ENCODE measurements at places on chromosomes 13 and 19.

GRCh38 chr19:41327576-41328156 is 17.7 kb downstream of the CCDC97 start:
- peak; percentile 79 for DNase-seq

- DNase-seq, result no peak
Observed at GRCh38 chr13:110424569-110425443, 117.7 kb downstream of the COL4A2 start.

GRCh38 chr13:43026262-43026661 is 2.9 kb downstream of the DNAJC15 start:
- no peak for DNase-seq

GRCh38 chr19:51422053-51422448 is 4.6 kb upstream of the SIGLEC10 start:
- peak; percentile 88 for DNase-seq

DNA sequence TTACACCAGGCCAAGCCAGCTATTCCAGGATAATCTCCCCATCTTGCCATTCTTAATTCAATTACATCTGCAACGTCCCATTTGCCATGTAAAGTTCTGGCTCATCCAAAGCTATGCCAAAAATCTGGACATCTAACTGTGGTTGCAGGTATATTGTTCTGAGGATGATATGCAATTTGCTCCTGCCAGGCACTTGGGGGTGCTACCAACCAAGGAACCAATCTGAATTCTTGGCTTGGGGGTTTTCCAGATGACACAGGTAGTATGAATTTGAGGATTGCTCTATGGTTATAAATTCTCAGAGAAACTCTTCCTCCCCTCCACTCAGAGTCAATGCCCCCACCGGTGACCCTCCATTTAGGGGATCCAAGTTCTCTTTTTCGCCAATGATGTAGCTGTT is 33.0 kb downstream of the CRYL1 start:
- peak; percentile 20 for DNase-seq

DNA sequence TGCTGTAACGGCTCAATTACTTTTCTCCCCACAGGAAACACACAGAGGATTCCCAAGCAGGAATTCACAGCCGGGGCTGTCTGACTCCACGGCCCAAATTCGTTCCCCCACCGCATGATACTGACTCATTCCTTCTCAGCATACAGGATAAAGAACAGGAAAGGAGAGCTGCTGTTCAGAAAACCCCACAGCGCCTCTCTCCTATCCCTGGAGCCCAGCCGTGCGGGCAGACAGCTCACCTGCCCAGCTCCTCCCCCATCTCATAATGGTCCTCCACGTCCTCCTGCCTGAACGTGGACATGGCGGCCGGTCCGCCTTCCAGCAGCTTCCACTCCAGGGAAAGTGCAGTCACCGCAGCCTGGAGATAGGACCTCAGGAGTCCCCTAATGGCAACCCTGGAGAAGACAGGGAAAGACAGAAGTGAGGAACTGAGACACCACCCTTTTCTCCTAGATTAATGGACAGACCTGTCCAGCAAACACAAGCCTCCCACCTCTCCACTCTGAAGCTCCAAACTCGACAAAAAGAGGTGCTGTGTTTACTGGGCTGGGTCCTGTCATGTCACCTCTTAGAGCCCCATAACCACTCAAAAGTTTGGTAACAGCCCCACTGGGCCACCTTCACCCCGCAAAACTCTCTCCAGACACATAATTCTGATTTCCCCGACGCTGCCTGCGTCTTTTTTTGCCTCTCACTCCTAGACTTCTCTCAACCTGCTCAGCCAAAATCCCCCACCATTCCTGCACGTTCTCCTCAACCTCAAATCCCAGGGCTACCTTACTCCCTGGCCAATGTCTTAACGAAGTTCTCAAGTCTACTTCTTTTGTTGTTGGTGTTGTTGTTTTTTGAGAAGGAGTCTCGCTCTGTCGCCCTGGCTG is 1.2 kb downstream of the DAPK3 start:
- DNase-seq, result no peak

- DNase-seq, result no peak
Observed at GRCh38 chr19:58212336-58213074, 16.2 kb upstream of the ZNF544 start.

- DNase-seq, result no peak
Observed at GRCh38 chr19:11288349-11288748, 7.6 kb upstream of the TSPAN16 start.

DNA sequence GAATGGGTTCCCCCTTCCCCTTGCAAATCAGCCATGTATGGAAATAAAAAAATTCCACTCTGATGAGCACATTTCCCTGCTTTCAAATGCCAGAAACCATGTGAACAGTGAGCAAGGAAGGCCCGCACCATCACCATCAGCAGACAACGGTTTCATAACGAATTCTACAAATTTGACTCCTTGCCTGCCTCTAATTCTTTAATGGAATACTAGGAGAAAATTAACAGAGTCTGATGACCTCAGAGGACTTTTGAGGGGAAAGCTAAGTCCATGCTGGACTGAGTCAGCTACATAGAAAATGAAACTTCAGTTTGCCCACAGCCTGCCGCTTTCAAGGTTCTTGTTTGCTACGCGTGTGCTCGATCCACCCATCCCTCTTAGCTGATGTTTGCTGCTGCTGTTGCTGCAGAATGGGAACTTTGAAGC is 46.7 kb upstream of the KL start:
- no peak for DNase-seq

DNA sequence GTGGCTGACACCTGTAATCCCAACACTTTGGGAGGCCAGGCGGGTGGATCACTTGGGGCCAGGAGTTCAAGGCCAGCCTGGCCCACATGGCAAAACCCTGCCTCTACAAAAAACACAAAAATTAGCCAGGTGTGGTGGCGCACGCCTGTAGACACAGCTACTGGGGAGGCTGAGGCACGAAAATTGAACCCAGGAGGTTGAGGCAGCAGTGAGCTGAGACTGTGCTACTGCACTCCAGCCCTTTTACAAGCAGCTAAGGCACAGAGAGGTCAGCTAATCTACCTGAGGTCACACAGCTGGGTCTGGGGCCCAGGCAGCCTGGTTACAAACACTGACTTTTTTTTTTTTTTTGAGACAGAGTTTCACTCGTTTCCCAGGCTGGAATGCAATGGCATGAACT is 27.2 kb downstream of the MED26 start:
- no peak for DNase-seq

GRCh38 chr13:50587115-50587514 is 256.4 kb downstream of the DLEU7 start:
- no peak for DNase-seq

GRCh38 chr13:103229674-103230073 is 163.5 kb upstream of the SLC10A2 start:
- no peak for DNase-seq

GRCh38 chr19:18097217-18097992 is at the start of gene MAST3:
TSS of gene MAST3 (plus strand) at chr19:18097778. CDS start at chr19:18097793, 15 bp downstream.
- DNase-seq, result peak; percentile 94

DNA sequence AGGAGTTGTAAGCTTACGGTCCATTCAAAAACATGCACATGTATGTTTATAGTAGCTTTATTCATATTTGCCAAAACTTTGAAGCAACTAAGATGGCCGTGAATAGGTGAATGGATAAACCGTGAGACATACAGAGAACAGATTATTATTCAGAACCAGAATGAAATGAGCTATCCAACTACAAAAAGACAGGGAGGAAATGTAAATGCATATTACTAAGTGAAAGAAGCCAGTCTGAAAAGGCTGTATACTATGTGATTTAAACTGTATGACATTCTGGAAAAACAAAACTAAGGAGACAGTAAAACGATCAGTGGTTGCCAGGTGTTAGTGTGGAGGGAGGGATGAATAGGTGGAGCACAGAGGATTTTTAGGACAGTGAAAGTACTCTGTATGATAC is 19.9 kb downstream of the NDFIP2 start:
- DNase-seq, result no peak

DNA sequence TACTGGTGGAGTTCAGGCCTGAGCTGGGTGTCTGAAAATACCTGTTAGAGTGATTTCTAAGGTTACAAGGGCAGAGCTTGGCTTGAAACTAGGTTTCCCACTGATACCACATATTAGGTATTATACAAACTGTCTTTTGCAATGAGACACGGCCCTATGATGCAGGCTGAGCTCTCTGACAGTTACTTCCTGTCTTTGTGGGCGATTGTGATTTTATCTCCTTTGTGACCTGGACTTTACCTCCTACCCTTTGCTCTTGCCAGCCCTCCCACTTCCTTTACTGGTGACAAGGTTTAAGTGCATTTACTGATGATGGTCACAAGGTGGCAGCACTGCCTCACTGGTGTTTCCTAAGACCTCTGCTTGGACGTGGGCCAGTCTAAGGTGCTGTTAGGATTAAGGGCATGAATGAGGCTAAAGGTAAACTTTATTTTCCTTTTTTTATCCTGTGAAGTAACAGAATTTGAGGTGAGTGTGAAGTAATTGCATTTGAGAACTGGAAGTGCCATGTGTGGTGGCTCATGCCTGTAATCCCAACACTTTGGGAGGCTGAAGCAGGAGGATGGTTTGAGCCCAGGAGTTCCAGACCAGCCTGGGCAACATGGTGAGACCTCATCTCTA is 7.7 kb upstream of the CXCL17 start:
- DNase-seq, result peak; percentile 89

- DNase-seq, result no peak
Observed at GRCh38 chr13:44417876-44418275, 44.3 kb downstream of the SERP2 start.

GRCh38 chr13:112885242-112885781 is 83.7 kb upstream of the MCF2L start:
- DNase-seq, result no peak

DNA sequence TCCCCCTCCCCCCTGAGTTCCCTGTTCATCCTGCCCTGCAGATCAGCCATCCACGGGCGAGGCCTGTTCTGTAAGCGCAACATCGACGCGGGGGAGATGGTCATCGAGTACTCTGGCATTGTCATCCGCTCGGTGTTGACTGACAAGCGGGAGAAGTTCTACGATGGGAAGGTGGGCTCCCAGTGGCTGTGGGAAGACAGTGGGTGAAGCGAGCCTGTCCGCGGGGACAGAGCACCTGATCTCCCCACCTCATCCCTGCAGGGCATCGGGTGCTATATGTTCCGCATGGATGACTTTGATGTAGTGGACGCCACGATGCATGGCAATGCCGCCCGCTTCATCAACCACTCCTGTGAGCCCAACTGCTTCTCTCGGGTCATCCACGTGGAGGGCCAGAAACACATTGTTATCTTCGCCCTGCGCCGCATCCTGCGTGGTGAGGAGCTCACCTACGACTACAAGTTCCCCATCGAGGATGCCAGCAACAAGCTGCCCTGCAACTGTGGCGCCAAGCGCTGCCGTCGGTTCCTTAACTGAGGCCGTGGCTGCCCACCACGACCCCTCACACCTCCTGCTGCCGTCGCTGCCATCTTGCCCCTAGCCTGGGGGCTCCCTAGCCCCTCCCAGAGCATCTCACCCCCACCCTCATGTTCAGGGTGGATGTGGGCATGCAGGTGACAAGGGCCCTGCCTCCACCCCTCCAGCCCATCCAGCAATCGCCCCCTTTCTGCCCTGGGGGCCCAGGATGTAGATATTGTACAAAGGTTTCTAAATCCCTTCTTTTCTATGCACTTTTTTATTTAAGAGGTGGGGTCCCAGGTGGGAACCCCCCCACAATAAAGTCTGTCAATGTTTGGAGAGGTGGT is 4.0 kb downstream of the IGFLR1 start:
- DNase-seq, result no peak

GRCh38 chr13:38382946-38383345 is 33.3 kb downstream of the UFM1 start:
- no peak for DNase-seq

GRCh38 chr13:93977986-93978385 is 501.5 kb downstream of the DCT start:
- DNase-seq, result no peak

GRCh38 chr19:51702103-51702824 is 9.1 kb downstream of the SPACA6 start:
- peak; percentile 27 for DNase-seq

DNA sequence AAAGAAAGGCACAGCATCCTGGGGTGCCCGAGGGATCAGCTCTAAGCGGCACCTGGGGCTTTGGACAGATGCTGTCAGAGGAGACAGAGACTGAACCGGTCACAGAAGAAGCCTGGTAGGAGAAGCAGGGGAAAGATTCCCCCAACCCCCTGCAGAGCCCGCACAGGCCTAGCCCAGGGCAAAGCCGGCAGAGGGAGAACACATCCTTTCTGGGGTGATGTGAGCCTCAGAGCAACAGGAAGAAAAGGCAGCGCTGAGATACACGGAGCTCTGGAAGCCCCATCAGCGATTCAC is 101.2 kb downstream of the CRYL1 start:
- DNase-seq, result no peak

GRCh38 chr19:44883922-44884321 is 7.1 kb upstream of the TOMM40 start:
- DNase-seq, result no peak

GRCh38 chr13:46639033-46639981 is 86.3 kb downstream of the LRCH1 start:
- DNase-seq, result no peak

- no peak for DNase-seq
Observed at GRCh38 chr13:50162001-50162400, 146.8 kb downstream of the KCNRG start.

GRCh38 chr13:33033051-33033812 is 17.0 kb downstream of the KL start:
- DNase-seq, result peak; percentile 24

DNA sequence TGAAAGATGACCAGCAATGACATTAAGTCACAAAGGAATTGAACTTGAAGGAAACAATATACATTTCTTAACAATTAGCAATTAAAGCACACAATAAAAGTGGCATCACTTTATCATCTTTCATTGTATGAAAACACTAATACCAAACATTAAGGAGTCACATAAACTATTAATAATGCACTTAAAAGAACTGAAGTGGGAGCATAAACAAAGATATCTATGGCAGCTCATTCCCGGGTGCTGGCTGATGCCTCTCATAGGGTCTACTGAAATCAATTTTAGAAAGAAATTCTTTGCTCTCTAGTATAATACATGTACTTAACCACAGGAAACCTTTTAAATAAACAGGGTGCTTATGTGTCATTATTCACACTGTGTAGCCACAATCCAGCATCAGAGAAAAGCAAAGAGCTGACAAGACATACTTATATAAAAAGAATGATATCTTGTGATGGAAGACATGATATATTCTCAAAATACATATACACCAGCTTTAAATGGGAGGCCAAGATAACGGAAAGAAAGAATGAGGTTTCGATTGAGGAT is 1207.8 kb downstream of the EFNB2 start:
- DNase-seq, result no peak

DNA sequence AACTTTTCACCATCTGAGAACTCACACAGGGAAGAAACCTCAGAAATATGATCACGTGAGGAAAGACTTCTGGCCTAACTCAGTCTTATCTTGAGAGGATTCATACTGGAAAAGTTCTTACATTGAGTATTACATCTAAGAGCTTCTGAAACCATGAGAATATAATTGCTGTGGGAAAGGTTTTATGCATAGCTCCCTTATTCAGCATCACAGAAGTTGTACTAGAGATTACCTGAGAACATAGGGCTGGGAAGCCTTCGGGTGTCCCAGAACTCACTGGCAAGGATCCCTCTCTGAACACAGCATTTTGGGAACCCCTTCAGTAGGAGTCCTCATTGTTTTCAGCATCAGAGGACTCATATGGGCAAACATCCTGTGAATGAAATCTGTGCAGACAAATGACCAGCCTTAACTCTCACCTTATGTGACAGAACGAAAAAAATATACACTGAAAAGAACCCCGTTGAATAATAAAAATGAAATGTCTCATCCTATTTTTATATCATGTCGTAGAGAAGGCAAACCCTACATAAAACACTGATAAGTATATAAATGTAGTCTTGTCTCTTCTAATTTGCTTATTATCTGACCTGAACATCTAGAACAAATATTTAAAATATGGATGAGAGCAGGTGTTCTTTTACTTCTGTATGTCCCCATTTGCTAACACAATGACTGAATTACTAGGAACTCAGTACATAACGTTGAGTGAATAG is 14.2 kb downstream of the ZNF274 start:
- no peak for DNase-seq

All from activated CD4-positive, alpha-beta T cell treated with anti-CD3 and anti-CD28 coated beads, Interleukin-2, amount 10 ng/mL, durations not matched to agents 7 days and 5 days (primary cell).